ENCODE measurements at places on chromosomes 3 and 15.

GRCh38 chr3:5504135-5504534, 316.6 kb downstream of the EDEM1 start:
- no peak for DNase-seq

DNA sequence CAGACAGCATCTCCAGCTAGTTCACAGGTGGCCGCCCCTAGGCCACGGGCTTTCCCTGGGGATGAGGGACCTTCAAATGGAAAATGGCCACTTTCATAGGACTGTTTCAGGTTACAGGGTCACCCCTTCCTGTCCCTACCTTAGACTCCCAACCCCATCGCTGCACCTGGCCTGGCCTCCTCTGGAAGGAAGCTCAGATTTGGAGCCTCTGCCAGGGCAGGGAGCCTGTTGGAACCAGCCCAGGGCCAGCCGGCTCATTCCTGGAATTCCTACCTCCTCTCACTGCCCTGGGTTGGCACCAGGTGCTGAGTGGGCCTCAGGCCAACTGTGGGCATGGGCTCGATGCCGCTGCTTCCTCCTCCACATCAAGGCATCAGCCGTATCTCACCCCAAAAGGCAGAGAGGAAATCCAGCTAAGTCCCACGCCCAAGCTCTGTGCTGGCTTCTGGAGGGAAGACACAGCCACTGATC, 42.2 kb downstream of the KLHL25 start:
- no peak for DNase-seq

DNA sequence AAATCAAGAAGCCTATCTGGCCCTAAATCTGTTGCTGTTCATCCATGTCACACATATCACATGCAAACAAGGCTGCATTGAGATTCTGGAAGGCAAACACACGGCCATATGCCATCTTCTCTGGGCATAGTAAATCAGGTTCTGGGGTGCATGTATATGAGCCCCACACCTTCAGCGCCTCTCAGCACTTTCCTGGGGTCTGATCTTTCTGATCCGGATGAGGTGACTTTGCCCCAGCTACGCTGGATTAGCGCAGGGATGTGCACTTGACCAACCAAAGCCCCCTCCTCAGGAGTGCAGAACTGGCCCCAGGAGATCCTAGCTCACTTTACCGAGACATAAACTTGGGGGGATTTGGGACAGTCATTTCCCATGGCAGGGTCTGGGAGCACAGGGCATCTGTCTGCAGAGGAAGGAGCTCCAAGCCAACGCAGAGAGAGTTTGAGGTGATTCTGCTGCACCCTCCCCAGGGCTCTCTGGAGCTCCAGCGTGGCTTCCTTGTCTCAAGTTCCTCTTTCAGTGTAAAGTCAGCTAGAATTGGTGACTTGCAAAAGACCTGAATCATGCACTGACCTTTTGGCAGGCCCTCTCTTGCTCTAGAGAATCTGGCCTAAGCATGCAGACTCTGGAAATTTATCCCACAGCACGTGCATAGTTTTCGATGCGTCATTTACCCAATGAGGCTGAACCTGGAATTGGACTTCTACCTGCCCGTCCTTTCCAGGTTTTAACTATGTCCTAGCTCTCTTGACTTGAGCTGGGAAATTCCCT, 63.5 kb upstream of the KLF13 start:
- no peak for DNase-seq

GRCh38 chr3:83002869-83003445, 1241.5 kb upstream of the GBE1 start:
- DNase-seq, result no peak

DNA sequence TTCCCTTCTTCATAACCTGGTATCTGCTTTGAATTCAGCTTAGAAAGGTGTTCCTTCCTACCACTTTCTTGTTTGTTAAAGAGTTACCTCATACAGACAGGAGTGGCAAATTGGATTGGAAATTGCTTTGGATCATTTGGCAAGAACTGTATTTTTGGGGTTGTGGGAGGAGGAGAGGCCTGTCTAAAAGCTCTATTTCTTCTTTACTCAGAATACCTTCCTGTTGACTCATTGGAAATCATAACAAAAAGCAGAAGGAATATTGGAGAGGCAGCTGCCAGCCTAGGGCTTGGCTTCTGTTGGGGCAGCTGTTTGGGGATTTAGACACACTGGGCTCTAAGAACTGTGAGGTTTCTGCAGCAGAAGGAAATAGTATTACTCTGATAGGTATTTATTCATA, 14.2 kb downstream of the IQGAP1 start:
- no peak for DNase-seq

DNA sequence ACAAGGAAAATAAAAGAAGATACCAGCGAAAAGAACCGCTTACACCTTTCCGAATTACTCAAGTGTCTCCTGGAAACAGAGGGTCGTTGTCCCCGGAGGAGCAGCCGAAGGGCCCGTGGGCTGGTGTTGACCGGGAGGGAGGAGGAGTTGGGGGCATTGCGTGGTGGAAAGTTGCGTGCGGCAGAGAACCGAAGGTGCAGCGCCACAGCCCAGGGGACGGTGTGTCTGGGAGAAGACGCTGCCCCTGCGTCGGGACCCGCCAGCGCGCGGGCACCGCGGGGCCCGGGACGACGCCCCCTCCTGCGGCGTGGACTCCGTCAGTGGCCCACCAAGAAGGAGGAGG, 325 bp downstream of the ALCAM start:
- DNase-seq, result peak; percentile 48

- DNase-seq, result no peak
These were observed 3.7 kb downstream of the MDFIC2 start for GRCh38 chr3:70308760-70309159.

DNA sequence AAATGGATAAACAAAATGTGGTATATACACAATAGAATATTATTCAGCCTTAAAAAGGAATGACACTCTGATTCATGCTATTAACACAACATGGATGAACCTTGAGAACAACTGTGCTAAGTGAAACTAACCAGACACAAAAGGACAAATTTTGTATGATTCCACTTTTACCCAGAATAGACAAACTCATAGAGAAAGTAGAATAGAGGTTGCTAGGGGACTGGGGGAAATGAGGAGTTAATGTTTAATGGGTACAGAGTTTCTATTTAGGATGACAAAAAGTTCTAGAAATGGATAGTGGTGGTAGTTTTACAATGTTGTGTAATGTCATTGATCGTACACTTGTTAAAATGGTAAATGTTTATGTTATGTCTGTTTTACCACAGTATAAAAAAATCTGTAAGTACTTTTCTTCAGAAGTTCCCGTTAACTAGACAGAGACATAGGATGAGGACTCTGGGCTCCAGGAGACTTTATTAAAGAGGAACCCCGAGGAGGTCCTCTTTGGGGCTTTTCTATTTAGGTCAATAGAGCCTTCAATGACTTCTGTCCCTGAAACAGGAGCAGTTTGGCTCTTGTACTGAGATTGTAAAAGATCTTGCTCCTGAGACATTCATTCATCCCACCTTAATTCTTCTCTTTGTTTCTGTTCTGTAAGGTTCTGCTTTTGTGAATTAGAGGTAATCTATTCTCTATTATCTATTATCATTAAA, 24.5 kb downstream of the ABHD6 start:
- no peak for DNase-seq

GRCh38 chr15:96349857-96350720, 19.6 kb downstream of the NR2F2 start:
- no peak for DNase-seq

Data from activated CD4-positive, alpha-beta memory T cell treated with anti-CD3 and anti-CD28 coated beads, Interleukin-2, amount 10 ng/mL, durations not matched to agents 7 days and 5 days (primary cell).